ENCODE measurements at places on chromosomes 7 and 10. TPM values are rescaled to one million over a fixed set of nuclear protein-coding genes. Genes with fewer than 3 reads are reported as not detected.
A peak's percentile ranks its signal among the peaks of the same experiment; 100 is the strongest.

NPC1L1 gene
- total RNA-seq = 0.10 TPM

ANKRD22 gene
- not detected for total RNA-seq

CPXM2 gene
- total RNA-seq = not detected

INMT gene
- 1.7 TPM for total RNA-seq

- H3K36me3 ChIP-seq = no peaks in the 10 kb centered on the region
- no peak for DNase-seq
- H3K27ac ChIP-seq = no peak overlapping the region
Measured at GRCh38 chr7:41584746-41585145, 118.1 kb downstream of the INHBA start.

GRCh38 chr7:67625257-67625737 lies 628.7 kb downstream of the TYW1 start:
- H3K27ac ChIP-seq = no peak overlapping the region
- no peaks in the 10 kb centered on the region for H3K4me1 ChIP-seq
- H3K4me3 ChIP-seq = peak overlapping the region; percentile 1
- no peaks in the 10 kb centered on the region for H3K27me3 ChIP-seq
- no peaks in the 10 kb centered on the region for H3K36me3 ChIP-seq

Measured in T-cell (primary cell).